ENCODE measurements at places on chromosomes 16 and 17.

DNA sequence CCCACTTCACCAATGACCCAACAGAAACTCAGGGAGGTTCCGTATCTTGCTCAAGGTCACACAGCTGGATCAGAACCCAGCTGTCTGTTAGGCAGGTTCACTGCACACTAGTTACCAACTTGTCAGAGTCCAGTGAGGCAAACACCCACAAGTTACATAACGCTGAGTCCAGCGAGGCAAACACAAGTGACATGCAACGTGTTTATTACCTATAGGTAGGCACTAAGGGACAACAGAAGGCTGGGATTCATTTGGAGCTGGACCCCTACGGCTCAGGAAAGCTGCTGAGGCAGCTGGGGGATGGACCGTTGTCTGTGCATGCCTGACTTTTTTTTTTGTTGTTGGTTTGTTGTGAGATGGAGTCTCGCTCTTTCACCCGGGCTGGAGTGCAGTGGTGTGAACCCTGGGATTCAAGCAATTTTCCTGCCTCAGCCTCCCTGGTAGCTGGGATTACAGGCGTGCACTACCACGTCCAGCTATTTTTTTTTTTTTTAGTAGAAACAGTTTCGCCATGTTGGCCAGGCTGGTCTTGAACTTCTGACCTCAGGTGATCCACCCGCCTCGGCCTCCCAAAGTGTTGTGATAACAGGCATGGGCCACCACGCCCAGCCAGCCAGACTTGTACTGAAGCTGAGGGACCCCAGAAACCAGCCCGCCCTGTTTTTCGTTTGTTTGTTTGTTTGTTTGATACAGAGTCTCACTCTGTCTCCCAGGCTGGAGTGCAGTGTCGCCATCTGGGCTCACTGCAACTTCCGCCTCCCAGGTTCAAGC is 1.9 kb upstream of the RSAD1 start:
- no peak for DNase-seq

- DNase-seq: no peak
These were observed 23.9 kb downstream of the NFAT5 start for GRCh38 chr16:69589434-69590269.

DNA sequence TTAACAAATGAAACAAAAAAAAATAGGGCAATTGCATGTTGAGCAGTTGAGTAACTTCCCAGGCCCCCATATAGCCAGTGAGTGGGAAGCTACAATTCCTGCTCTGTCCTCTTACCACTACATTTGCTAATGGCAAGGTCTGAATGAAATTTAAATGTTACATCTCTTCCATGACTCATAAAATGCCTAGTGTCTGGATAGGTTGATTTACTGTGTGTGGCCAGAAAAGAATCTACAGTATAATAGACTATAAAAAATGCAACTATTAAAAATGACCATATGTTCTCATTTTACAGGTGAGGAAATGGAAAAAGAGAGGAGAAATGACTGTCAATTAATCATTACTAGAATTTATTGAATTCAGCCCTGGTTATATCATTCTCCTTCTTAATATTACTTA is 1199.3 kb downstream of the CDH11 start:
- DNase-seq: no peak

DNA sequence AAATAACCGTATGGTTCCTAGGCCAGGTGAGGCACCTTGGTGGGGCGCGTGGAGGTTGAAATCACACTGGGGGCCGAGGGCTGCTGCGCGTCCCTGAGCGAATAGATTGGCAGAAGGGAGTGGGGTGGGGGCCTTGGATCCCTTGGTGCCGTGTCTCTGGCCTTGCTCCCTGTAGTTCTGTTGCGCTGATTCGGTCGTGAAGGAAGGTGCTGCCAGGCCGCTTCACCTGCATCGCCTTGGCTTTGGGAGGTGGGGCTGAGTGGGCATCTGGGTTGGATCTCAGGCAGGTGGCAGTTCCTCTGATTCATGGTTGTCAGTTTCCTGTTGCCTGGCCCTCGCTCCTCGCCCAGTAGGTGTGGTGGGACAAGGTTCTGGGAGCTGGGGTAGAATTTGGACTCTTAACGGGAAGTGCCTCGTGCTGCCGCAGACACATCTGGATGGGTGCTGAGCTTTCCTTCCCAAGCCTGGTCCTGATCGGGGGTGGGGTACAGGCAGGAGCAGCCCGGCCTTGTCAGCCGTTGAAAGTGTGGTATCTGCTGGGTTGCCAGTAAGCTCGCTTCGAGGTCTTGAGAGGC is 30.1 kb downstream of the PGS1 start:
- DNase-seq: no peak
